ENCODE measurements at places on chromosomes 13 and 19. TPM values are rescaled to one million over a fixed set of nuclear protein-coding genes. Genes with fewer than 3 reads are reported as not detected.

Gene RAD23A
- total RNA-seq: 95.4 TPM

Gene LGALS14
- not detected for total RNA-seq

Gene NLRP11
- total RNA-seq: 0.26 TPM

Gene CEACAM3
- total RNA-seq: 0.64 TPM

Gene PRTN3
- total RNA-seq: not detected

Gene CYSLTR2
- total RNA-seq: 1.5 TPM

Gene CNN1
- 26.0 TPM for total RNA-seq

DNA sequence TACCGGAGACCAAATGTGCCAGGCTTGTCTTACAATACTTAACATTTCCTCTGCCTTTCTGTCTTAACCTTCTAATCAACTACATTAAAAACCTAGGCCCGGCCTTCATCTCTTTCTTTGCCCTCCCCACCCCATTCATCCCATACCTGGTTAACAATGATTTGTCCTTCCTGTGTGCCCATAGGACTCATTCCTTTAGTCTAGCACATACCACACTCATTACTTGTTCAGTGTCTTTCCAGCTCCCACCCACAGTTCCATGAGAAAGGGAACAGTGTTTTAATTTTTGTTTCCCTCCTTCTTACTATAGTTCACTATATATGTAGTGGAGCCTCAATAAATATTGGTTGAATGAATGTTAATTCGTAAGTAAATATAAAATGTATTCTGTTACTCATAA lies 2.4 kb downstream of the CLN5 start:
- no peak for DNase-seq

- no peak for DNase-seq
These were observed 58.7 kb downstream of the RNF17 start for GRCh38 chr13:24822640-24823039.

DNA sequence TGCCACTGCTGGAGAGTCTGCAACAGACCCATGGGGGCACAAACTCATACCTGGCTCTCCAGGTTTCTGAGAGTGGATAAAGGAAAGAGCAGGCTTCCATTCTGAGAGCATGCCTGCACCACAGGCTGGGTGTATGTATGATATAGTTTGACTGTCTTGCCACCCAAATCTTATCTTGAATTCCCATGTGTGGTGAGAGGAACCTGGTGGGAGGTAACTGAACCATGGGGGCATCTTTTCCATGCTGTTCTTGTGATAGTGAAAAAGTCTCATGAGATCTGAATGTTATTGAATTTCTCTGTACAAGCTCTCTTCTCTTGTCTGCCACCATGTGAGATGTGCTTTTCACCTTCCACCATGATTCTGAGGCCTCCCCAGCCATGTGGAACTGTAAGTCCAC lies 50.2 kb downstream of the ERICH6B start:
- DNase-seq: no peak

- DNase-seq: no peak
These were observed 13.2 kb downstream of the CBY2 start for GRCh38 chr13:45715351-45715750.

- DNase-seq: no peak
These were observed 105.7 kb upstream of the RAP2A start for GRCh38 chr13:97328222-97328790.

- DNase-seq: no peak
These were observed 305.0 kb downstream of the EFNB2 start for GRCh38 chr13:106230450-106230849.

GRCh38 chr19:6126335-6126974 lies 9.0 kb upstream of the ACSBG2 start:
- no peak for DNase-seq

GRCh38 chr19:56170261-56170660 lies 5.5 kb upstream of the GALP start:
- no peak for DNase-seq

DNA sequence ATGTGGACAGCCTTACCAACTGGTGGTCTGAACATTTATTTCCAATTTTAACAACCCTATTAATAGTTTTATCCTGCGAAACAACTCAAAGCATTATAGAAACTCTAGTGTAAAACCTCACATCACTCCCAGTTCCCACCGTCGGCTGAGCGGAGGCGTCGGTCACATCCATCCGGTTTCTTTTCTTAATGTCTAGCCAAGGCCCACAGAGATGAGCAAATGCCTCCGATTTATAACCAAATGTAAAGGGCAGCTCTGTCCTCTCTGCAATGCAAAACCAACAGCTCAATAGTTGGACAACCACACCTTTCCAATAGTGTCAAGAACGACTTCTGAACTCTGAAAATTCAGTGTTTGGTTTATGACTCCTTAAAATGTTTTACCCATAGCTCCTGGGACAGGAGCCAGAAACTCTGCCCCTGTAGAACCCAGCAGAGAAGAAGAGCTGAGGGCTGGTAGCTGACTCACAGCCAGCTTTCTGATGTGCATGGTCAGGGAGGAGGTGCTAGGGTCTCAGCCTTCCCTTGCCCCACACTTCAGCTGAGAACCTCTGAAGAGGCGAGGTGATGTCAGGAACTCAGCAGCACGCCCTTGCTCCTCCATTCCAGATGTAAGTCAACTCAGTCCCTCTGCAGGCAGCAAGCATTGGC lies 90.2 kb upstream of the UQCRFS1 start:
- no peak for DNase-seq

DNA sequence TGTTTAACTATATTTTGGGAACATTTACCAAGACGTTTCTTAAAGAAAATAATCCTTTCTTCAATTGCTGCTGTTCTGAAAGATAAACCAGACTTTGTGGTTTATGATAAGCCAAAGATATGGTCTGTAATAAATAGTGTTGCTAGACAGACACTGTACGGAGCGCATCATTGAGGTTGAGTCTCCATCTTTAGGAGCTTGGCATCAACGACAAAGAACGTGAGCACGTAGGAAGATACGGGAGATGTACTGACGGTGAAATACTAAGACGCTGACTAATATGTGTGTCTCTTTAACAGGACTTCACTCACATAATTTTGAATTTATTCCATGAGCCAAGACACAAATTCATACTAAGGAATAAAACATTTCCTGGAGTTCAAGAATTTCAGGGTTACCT lies 16.2 kb downstream of the TEX29 start:
- DNase-seq: no peak

DNA sequence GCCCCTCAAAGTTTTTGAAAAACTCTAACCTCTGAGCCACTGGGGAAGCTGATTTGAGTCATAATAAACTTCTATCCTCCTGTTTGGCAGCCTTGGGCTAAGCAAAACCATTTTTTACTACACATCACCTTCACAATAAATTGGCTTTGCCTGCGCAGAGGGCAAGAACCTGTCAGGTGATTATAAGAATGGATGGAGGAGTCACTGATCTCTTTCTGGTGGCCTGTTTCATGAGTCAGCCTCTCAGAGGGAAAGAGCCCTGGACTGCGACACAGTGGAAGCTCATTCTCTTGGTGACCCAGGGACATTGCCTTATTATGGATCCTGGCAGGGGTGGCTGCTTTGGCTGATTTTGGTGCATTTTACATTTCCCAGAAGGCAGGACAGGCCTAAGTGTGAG lies 17.5 kb upstream of the PSG9 start:
- DNase-seq: no peak

DNA sequence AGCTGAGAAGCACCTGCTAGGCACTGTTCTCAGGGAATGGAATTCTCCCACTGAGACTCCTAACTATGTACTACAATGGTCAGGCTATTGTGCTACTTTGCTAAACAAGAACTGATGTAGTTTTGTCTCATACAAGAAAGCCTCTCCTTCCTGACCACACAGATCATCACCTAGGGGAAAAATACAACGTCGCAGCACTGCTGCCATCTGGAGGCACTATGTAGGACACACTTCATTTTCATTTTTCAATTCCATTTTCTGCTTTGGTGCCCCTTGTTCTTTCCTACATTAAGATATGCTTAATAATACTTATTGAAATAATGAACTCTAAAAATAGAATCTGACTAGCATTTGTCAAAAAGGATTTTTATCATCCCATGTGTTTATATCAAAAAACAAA lies 21.1 kb downstream of the PROSER1 start:
- no peak for DNase-seq

GRCh38 chr13:97274829-97275649 lies 52.9 kb downstream of the MBNL2 start:
- no peak for DNase-seq

DNA sequence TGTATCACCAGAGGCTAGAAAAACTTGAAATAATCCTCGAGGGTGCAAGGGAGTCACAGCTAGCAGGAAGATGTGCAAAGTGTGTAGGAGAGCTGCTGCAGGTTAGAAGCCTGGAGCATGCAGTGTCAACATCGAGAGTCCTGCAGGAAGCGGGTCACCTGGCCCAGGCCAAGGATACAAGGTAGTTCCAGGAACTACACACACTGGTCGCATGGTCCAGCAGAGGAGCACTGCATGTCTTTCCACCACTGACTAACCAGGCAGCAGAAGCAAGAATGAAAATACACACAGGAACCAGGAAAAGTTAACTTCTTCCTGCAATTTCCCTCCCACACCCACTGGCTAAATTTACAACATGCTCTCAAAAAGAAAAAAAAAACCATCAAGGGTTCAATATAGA lies 36.0 kb upstream of the MIR17HG start:
- no peak for DNase-seq

GRCh38 chr13:98580420-98580819 lies 3.5 kb upstream of the STK24 start:
- no peak for DNase-seq

DNA sequence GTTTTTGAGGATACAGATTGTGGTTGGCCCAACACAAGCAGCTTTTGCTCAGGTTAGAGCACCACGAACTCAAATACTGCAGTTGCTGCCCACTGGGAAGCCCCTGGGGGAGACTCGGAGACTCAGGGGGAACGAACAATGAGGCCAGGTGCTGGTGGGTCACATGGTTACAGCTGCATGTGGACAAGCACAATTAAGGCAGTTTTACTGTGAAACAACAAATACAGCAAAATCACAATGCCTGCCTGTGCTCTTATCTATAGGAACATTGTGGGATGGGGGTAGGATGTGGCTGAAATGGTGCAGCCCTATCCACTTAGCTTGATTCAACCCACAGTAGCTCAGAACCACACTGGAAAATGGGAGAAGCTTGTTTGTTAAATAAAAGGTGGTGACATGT lies 119.7 kb upstream of the SPATA13 start:
- DNase-seq: no peak

DNA sequence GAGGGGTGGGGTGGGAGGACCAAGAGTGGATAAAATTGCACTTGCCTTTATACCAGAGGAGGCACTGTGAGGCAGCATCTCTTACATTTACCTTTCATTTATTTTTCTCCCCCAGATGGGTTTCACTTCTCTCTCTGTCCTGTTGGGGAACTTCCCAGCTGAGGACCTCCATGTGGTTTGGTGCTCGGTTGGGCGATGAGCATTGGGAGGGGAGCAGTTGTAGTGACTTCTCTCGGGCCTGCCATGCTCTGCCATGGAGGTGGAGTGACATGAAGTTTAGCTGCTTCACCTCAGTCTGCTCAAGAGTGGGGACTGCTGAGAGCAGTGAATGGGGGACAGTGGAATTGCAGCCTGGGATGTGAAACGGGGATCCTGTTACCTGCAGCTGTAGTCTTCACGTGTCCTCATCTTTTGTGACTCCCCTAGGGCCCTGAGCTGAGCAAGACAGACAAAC lies 23.1 kb upstream of the CXCL17 start:
- DNase-seq: no peak

DNA sequence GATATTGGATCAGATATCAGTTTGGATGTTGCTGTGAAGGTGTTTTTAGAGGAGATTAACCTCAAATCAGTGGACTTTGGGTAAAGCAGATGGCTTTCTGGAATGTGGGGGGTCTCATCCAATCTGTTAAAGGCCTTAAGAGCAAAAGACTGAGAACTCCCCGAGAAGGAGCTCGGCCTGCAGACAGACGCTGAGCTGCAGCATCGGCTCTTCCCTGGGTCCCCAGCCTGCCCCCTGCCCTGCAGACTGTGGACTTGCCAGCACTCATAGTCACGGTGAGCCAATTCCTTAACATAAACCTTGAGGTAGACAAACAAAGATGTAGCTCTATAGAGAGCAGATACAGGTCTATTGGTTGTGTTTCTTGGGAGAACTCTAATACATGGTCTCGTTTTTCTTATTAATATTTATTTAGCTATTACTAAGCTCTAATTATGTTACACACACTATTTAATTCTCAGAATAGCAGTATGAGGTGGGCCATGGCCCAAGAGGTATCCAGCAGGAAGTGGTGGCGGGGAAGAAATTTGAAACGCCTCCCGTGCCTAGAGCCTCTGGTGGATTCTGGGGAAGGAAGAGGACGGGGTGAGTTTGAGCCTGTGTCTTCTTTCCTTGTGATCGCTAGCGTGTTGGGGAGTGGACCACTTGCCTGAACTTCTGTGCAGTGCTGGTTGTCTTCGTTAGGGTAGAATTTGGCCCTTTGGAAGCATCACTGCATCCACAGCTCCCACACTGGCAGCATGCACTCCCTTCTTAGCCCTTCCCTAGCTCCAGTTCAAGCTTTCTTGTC lies 305.3 kb downstream of the TEX29 start:
- DNase-seq: no peak

DNA sequence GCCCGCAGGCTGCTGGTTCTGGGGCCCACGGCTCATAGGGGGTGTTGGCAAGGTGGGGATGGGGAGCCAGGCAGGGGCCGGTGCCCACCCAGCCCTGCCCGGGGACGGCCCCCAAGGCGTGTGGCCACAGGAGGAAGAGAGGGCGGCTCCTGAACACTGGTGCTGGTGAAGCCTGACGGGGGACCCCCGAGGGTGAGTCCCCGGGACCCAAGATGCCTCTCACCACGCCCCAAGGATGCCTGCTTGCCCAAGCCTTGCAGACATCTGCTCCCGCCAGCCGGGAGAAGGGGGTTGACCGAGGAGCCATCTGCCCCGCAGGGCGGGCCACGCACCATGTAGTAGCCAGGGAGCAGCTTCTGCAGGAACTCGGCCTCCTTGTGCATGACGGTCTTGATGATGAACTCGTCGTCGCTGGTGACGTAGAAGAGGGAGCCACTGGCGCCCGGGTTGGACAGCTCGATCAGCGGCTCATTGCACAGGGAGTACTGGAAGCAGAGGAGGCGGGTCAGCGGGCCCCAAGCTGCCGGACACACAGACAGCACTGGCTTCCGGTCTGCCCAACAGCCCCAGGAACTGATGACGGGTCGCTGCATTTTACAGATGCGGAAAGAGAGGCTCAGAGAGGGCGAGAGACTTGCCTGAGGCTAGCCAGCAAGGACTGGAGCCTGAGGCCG lies 29.6 kb upstream of the CACTIN start:
- DNase-seq: no peak
